ENCODE measurements at places on chromosomes 3 and 15.

GRCh38 chr3:40901298-40901697, 298.0 kb upstream of the CTNNB1 start:
- no peak for DNase-seq

GRCh38 chr15:80550219-80550907, 144.7 kb upstream of the ABHD17C start:
- DNase-seq = peak; percentile 68

DNA sequence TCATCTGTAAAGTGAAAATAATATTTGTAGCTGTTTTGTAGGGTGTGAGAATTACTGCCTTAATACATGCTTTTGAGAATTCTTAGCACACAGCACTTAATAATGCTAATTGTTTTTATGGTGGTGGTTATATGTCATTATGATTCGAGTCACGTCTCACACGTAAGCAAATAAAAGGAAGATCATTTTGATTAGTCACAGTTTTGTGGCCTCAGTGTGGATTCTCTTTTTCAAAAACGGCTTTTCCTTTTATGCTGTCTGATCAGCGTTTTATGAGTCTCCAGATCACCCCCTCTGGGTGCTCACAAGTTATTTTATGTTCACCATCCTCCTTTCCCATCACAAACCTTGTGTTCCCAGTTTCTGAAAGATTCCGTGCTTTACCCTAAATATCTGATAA, 255.6 kb upstream of the CNTN4 start:
- DNase-seq = no peak

DNA sequence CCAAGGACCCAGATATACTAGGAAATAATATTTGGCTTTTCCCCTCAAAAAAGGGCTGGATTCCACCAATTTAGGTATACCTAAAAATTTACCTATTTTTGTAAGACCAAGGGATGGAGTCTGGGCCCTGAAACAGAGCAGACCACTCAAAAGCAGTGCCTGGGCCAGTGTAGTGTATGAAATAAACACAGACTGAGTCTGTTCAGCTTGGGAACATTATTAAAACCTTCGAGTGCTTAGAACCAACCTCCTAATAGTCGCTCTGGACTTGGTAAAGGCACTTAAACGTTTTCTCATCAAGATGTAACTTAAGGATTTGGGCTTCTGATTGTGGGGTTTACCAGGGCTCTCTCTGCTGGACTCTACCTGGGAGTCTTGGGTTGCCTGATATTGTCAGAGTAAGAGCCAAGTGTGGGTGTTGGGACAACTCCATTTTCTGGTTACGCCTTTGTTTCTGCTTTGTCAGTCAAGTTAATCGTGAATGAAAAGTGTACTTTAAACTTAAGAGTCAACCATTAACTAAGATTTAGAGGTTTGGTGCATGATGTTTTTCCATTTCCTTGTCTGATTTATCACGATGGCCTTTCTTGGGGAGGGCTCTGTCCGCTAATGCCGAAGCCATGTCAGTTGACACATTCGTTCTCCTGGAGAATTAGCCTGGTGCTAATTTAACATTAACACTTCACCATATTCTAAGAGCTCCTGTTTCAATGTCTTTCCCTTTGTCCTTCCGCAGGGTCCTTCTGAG, 221.0 kb upstream of the TPM1 start:
- DNase-seq = no peak

DNA sequence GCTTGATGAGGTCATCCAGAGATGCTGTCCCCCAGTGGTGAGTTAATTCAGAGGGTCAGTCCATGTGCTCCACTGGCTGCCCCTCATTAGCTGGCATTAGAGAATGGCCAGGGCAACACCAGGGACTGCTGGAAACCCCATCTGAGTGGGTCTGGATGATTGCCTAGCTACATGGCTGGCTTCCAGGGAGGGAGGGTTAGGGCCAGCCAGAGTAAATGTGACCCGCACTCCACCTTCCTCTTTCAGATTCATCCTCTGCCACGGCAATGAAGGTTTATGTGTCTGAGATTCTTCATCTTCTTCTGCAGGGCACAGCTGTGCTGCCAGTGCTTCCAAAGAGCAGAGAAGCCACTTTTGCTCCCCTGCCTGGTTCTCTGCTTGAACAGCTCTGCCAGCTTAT, 391.9 kb downstream of the OCA2 start:
- DNase-seq = no peak

- no peak for DNase-seq
Measured at GRCh38 chr3:191894406-191894805, 433.4 kb downstream of the PYDC2 start.

GRCh38 chr3:35544976-35545375, 94.3 kb upstream of the ARPP21 start:
- DNase-seq = no peak

DNA sequence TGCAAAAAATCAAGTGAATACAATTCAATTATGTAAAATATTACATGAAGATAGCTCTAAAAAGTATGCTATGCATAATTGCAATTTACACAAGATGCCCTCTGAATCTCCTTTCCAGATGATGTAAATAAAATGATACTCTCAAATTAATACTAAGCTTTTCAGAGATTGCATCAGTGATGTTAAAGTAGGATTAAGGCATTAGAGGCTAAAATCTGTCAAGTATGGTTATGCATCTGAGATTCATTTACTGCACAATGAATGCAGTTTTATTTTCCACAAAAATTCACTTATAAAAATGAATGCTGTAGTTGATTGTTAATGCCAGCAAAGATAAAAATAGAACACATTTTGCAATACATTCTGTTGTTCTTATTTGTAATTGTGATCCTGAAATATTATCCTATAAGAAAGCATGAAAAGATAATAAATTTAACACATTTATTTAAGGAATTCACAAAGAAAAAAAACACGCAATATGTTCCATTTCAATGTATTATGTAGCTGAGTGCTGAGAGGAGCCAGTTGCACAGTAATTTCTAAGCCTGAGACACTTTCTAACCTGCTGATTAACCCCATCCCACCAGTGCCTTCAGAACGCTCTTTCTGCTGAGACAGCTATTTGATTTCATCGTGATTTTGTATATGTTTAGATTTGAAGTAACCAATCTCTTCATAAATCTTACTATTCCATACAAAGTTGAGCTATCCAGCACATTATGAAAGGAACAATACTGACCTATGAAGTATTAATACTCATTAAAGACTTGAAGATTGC, 224.4 kb downstream of the CADM2 start:
- DNase-seq = no peak

DNA sequence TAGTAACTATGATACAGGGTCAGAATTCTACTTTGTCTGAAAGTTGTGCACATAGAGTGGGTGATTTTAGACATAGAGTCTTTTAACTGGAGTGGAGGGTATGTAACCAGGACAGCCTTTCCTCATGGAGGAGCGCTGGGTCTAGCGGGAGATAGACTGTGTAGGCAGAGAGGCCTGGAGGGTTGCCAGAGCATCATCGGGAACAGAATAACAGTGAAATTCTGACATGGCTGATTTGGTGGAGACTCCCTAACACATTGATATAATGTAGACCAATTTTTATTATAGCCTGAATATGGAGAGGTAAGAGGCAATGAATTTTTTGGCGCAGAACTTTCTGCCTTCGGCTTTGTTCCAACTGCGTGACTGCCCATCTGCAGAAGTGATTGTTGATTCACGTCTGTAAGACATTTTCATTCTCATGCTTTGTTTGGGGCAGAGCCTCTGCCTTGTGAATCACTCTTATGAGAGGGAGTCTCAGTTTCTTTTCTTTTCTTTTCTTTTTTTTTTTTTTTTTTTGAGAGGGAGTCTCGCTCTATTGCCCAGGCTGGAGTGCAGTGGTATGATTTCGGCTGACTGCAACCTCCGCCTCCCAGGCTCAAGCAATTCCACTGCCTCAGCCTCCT, 16.0 kb downstream of the LPP start:
- DNase-seq = no peak

DNA sequence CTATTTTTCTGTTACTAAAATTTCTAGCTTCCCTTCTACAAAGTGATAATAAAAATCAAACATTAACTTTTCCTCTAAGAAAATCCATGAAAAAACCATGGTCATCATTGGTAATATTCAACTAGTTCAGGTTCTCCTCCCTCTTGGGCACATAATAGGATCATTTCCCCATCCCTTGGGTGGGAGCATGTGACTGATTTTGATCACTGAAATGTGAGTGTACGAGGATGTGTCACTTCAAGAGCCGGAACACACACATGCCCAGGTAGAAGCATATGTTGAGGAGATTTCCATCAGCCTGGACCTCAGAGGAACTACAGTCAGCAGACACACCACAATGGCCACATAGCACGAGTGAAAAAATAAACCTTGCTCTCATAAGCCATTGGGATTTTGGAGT, 36.1 kb downstream of the AP3S2 start:
- DNase-seq = no peak

- DNase-seq = peak; percentile 39
Measured at GRCh38 chr15:68500363-68501258, 68.6 kb upstream of the ITGA11 start.

GRCh38 chr3:186180891-186181481, 72.1 kb upstream of the ETV5 start:
- no peak for DNase-seq

DNA sequence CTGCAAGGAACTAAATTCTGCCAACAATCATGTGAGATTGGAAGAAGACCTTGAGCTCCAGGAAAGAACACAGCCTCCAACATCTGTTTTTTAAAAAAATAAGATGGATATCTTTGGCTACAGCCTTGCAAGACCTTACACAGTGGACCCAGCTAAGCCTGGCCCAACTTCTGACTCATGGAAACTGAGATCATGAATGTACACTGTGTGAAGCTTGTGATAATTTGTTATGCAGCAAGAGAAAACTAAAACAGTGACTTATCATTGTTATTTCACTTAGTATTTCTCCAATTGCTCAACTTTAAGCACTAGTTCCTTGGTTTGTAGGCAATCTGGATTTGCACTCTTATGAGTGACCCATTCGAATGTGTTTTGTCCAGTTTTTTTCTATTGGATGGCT, 29.3 kb downstream of the SHQ1 start:
- DNase-seq = peak; percentile 30

- no peak for DNase-seq
Measured at GRCh38 chr15:37084602-37085001, 15.7 kb downstream of the MEIS2 start.

GRCh38 chr15:85116494-85116893, 134.8 kb downstream of the PDE8A start:
- no peak for DNase-seq

DNA sequence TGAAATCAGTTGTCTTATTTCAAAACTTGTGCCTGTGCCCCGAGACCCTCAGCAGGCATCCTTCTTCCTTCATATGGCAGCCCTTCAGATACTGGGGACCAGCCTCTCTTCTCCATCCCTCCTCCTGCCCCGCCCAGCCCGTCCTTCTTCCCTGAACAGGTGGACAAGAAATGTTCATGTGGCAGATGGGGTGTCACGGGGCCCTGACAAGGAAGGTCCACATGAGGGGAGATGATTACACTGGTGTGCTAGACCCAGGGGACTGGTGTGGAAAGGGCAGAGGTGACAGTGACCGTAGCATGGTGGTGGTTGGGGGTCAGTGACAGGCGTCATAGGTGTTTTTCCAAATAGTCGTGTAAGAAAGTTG, 150.9 kb downstream of the CHDH start:
- no peak for DNase-seq

DNA sequence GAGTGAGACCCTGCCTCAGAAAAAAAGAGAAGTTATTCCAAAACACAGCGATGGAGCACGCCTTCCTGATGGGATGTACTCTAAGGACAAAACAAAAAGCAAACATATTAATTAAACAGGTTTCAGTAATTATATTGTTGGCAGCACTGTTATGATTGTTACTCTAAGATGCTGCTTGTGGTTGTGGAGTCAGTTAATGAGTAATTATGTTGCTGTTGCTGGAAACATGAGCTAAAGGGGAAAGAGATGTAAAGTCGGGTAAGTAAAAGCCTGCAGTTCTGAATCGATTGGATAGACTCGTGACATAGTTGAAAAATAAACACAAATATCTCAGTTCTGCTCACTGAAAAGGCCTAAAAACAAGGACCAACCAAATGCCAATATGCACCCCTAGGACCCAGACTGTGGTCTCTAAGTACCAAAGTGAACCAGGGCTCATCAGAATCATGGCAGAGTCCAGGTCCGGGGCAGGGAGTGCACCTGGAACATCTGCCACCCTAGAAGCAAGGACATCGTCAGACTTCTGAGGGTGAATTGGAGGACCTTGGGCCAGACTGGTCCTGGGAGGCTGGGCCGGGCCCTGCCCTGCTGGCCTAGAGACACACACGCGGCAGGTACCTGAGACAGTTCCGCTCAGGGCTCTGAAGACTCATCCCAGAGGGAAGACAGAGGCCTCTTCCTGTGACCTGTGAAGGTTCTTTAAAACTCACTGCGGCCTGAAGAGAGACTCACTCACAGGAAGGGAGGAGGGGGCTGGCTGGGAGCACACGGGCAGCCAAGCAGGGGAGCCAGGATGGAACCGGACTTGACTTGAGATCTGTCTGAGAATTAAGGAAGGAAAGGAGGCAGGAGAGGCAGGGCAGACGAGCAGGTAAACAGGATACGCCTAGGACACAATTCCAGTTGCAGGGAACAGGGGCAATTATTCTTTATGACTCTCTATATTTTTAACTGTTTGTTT, 140.5 kb downstream of the LRRK1 start:
- no peak for DNase-seq

DNA sequence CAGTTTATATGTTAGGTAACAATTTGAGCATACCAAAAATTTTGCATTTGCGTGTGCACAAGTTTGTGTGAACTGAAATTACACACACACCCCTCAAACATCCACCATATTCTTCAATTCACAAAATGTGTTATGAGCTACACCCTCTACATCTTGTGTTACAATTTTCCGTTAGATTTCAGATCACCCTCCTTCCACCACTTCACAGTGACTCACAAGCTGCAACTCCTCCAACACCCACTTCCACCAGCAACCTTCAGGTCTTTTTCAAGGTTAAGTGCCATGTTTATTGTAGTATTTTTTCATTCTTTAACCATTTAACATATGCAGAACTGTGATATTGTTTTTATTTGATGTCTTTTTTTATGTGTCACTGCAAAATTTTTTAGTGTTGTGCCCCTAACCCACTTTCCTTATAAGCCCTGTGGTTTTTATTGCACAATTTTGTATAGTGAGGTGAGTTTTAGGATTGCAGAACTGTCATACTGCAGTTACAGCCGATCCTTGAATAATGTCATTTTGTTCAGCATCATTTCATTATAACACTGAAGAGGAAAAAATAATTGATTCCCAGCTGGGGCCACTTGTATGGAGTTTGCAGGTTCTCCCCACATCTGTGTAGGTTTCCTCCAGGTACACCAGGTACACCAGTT, 148.9 kb downstream of the PLCL2 start:
- DNase-seq = peak; percentile 18

All from GM03348 (cell line).